ENCODE measurements at places on chromosomes 1 and 21. TPM values are rescaled to one million over a fixed set of nuclear protein-coding genes. Genes with fewer than 3 reads are reported as not detected.

Gene GSTM5
- not detected for total RNA-seq

Gene PDE9A
- 1.3 TPM for total RNA-seq

Gene IL22RA1
- not detected for total RNA-seq

Gene GUCA2A
- total RNA-seq: not detected

Gene DISP3
- under 0.01 TPM for total RNA-seq

Gene KRTAP22-1
- not detected for total RNA-seq

Gene VAMP4
- total RNA-seq: 5.4 TPM

Gene CLIC6
- not detected for total RNA-seq

All from lung microvascular endothelial cell (primary cell).